ENCODE measurements at places on chromosomes 4 and X.

DNA sequence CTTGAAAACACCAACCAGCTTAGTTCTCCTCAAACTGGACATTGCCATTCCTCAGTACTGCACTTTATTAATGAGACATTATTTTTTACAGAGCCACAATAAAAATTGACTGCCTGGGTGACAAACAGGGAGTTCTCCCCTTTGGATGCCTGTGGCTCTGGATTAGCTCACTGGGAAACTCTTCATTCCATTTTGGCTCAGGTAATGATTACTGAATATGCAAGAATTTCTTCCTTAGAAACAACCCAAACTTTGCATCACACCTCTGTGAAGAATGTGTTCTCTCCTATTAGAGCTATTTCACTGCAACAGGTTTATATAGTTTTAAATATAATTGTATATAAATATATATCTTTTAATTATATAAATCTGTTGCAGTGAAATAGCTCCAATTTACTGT, 2065.8 kb downstream of the ARAP2 start:
- no peak for DNase-seq

- DNase-seq = no peak
Observed at GRCh38 chr4:165668694-165669093, 204.3 kb upstream of the TLL1 start.

- no peak for DNase-seq
Observed at GRCh38 chr4:121336706-121337105, 44.1 kb downstream of the QRFPR start.

DNA sequence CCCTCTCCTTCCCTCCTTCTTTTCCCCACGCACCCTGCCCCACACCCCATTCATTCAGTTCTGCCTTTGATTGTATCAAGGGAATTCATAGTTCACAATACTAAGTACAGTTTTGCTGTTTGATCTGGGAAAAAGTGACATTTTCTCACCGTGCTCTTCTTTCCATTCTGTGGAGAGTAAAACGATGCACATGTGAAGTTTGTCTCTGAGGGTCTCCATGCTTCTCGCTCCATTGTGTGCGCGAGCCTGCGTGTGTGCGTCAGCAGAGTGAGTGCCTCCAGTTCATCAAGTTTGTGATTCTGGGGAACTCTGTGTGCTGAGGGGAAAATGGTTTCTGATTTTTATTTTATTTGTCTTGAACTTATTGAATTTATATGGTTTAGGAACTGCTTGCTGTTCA, 1.9 kb downstream of the STK26 start:
- no peak for DNase-seq

DNA sequence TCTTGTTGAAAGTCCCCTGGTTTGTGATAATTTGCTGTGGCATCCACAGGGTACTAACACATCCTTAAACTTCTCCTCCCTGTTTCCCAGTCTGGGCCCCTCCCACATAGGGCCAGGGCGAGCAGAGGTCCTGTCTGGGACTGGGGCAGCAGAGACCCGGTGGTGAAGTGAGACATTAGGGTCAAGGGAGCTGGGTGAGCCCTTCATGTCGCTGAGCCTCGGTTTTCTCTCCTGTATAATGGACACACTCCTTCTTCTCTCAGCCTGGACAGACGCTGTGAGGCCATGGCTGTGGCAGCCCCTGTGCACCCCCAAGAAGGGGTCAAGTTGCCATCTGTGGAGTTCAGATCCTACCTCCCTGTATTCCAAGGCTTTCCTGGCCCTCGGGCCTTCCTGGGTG, 33.0 kb upstream of the HMX1 start:
- DNase-seq = no peak

DNA sequence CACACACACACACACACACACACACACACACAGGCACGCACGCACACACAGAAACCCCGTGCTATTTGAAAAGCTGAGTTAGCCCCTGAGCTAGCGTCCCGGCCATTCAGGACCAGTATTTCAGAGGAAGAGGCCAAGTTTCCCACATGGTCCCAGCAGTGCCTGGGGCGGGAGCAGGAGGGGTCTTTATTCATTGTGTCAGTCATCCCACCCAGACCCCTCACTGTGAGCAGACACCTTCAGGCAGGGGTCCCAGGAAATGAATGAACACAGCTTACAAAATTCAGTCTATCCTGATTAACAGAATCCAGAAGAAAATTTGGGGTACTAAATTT, 58.1 kb downstream of the ZFYVE28 start:
- DNase-seq = no peak

DNA sequence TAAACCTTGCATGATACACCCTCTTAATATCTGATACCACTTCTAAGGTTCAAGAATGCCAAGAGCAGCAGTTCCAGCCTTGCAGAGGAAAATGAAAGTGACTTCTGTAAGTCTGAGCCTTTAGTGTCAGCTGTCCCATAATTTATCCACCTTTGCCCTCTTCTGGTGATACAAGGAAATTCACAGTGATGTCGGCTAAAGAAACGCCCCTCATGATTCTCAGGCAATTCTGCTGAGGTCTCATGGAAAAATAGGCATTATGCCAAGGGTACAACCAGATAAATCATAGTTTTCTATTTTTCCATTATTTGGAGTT, 172.2 kb upstream of the CXCL13 start:
- DNase-seq = peak; percentile 29

DNA sequence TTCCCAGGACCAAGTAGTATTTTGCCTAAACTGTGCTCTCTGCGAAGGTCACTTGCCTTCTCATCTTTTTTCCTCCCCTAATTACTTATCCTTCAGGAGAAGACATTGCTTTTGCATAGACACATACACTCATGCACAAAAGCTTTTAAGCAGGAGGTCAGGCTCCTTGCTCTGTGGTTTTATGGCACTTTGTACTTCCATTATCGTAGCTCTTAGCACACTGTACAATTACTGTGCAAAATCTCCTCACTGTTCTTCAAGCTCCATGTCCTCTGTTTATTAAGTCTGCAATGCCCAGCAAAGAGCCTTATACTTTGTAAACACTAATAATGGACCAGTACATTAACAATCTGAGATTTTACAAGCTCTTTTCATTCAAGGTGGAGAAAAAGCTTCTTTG, 188.4 kb upstream of the GNPDA2 start:
- DNase-seq = no peak

- no peak for DNase-seq
Observed at GRCh38 chrX:46587158-46587557, 13.6 kb downstream of the CHST7 start.

DNA sequence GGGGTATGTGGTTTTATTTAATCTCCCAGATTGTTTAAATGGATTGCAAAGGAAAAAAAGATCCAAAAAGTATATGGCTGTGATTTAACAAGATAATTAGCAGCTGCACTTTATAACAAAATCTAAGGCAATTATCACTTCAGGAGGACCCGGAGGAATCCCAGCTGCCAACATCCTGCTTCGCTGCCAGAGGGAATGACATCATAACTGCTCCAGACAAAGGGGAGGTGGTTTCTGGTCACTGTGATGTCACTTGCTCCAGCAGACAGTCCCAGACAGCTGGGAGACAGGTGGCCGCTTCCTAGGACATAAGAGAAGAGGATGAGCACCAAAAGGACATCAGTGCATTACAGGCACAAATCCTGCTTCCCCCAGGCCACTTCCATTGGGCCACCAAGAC, 371.0 kb downstream of the BCOR start:
- no peak for DNase-seq

GRCh38 chrX:27968878-27969277, 12.4 kb downstream of the DCAF8L1 start:
- DNase-seq = no peak
